Fibroblast of the aortic adventitia (primary cell): ENCODE measurements at places on chromosomes 12 and 14. TPM values are rescaled to one million over a fixed set of nuclear protein-coding genes. Genes with fewer than 3 reads are reported as not detected.

Gene SLC10A1
- not detected in 2 replicates for total RNA-seq

Gene IFNG-AS1
- 0.09 TPM in 1 of 2 replicates, not detected in the other for total RNA-seq

Gene TAS2R30
- 6.9 and 16.4 TPM in 2 replicates for total RNA-seq

Gene ZDHHC22
- not detected in 2 replicates for total RNA-seq

Gene KCNH5
- total RNA-seq = 0.36 TPM in 1 of 2 replicates, not detected in the other

Gene PSMC6
- 81.2 and 111 TPM in 2 replicates for total RNA-seq

Gene FNTB
- total RNA-seq = 5.6 and 19.3 TPM in 2 replicates

Gene SPIC
- total RNA-seq = not detected in 2 replicates

Gene DDX23
- 54.1 and 151 TPM in 2 replicates for total RNA-seq

Gene TSPAN19
- 1.7 TPM in 1 of 2 replicates, not detected in the other for total RNA-seq

Gene OR10G3
- total RNA-seq = not detected in 2 replicates

Gene NID2
- total RNA-seq = 146 and 370 TPM in 2 replicates

Gene DENND5B
- total RNA-seq = 6.8 and 19.2 TPM in 2 replicates

Gene SERPINA12
- total RNA-seq = not detected in 2 replicates

Gene TOGARAM1
- total RNA-seq = 20.0 and 34.0 TPM in 2 replicates

Gene PIWIL1
- not detected in 2 replicates for total RNA-seq

Gene CPNE6
- total RNA-seq = not detected in 2 replicates

Gene SERPINA5
- 0.09 TPM in 1 of 2 replicates, not detected in the other for total RNA-seq

Gene BATF
- total RNA-seq = not detected in 2 replicates

Gene TOMM20L
- not detected in 2 replicates for total RNA-seq

Gene RBP5
- total RNA-seq = not detected in 2 replicates

Gene SYCP3
- 0.18 and 0.82 TPM in 2 replicates for total RNA-seq

Gene CFAP251
- total RNA-seq = 2.3 and 8.8 TPM in 2 replicates

Gene CD27
- 0.18 TPM in 1 of 2 replicates, not detected in the other for total RNA-seq

Gene IAPP
- total RNA-seq = not detected in 2 replicates

Gene KRT81
- total RNA-seq = not detected in 2 replicates

Gene SSTR1
- total RNA-seq = 0.57 and 0.63 TPM in 2 replicates

Gene PLA2G1B
- not detected in 2 replicates for total RNA-seq
